H1 (cell line): ENCODE measurements at places on chromosomes 3 and 15. TPM values are rescaled to one million over a fixed set of nuclear protein-coding genes. Genes with fewer than 3 reads are reported as not detected.

DNA sequence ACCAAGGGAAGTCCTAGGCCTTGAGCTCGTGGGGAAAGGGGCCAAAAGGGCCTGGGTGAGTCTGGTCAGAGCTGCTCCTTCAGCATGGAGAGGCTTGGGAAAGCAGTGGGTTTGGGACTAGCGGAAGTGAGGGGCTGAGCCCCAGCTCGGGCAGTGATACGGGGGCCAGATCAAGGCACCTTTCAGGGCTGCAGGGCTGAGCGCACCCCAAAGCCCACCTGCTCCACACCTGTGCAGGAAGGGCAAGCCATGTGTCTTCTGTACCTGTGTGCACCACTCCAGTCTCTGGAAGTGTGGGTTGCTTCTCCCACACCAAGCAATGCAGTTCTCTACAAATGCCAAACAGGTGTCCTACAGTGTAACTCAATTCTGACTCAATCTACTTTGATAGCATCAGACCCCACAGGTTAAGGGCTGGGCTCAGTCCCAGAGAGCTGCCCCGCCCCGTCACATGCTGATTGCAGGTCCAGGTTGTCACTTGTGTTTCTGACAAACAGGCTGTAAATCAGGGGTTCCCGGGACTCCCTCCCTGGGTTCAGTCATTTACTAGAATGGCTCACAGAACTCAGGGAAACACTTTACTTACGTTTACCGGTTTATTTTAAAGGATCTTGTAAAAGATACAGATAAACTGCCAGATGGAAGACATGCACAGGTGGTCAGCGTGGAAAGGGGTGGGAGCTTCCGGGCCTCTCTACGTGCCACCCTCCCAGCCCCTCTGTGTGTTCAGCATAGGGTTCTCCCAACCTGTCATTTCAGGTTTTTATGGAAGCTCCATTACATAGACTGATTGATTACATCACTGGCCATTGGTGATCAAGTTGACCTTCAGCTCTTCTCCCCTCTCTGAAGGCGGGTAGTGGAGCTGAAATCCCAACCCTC lies 28.8 kb upstream of the KLF13 start:
- no peak overlapping the region for H3K4me3 ChIP-seq
- no peaks in the 10 kb centered on the region for H3K27me3 ChIP-seq

GRCh38 chr3:123290962-123291361 lies 89.2 kb downstream of the SEC22A start:
- no peak overlapping the region for H3K27ac ChIP-seq
- peaks cover 5% of the 10 kb centered on the region; the same call in 1 of the 2 replicates for H3K36me3 ChIP-seq
- DNase-seq = no peak
- no peak overlapping the region for H3K4me3 ChIP-seq

DNA sequence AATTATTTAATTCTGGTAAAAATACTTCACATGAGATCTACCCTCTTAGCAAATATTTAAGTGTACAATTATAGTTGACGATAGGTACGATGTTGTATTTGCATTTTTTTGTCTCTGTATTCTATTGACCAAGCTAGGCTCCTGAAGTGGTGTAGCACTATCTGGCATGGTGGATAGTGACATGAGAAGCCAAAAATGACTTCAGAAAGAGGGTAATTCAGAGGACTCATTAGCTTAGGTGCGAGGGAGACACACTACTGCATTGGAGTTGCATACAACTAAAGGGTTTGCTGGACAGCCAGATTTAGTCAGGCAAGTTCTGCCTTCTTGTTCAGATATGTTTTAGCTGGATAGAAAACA lies 50.6 kb downstream of the KBTBD8 start:
- H3K27ac ChIP-seq = no peak overlapping the region
- H3K4me3 ChIP-seq = no peak overlapping the region
- no peaks in the 10 kb centered on the region for H3K27me3 ChIP-seq
- no peaks in the 10 kb centered on the region for H3K4me1 ChIP-seq
- H3K36me3 ChIP-seq = no peaks in the 10 kb centered on the region

DNA sequence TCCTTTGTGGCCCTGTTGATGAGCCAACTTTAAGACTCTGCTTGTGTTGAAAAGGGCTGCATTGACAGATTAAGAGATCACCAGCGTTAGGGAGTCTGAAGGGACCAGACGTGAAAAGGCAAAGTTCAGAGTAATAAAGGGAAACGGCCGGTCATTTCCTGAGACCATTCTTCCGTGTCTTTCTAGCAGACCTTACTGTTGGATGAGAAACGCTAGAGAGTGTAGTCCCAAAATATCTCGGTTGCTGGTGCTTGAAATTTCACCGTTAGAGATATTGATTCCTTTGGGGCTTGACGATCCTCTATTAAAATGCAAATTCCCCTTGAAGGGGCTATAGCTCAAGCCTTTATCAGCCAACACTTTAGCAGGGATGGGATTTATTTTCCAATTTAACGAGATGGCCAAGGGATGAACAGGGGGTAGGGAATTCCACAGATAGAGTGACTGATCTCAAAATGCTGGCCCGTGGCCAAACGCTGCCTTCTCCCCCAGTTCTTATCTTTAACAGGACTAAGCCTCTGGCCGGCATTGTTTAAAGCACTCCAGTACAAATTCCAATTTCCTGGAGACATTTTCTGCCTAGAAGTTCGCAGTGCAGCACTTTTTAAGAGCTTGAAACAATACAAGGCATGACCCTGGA lies 250.4 kb downstream of the TJP1 start:
- peak overlapping the region; percentile 67 for H3K4me3 ChIP-seq
- DNase-seq = no peak
- no peak overlapping the region for H3K27ac ChIP-seq
- no peaks in the 10 kb centered on the region for H3K36me3 ChIP-seq

DNA sequence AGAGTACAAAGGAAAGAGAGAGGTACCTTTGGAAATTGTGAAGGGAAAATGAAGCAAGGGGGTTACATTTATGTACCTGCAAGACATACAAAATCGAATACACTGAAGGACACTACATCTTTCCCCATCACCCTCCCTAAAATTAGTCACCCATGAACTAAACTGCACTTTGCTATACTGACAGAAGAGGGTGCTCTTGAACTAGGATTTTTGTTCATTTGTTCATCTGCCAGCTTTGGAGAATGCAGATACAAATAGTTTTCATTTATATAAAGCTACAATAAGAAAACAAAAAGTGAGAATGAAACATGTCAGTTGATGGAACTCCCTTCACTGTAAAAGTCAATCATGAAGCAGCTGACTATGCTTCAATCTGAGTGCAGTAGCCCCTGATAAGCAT lies 55.7 kb downstream of the PCCB start:
- H3K4me1 ChIP-seq = no peaks in the 10 kb centered on the region
- no peaks in the 10 kb centered on the region for H3K27me3 ChIP-seq
- no peak overlapping the region for H3K4me3 ChIP-seq
- no peak for DNase-seq

DNA sequence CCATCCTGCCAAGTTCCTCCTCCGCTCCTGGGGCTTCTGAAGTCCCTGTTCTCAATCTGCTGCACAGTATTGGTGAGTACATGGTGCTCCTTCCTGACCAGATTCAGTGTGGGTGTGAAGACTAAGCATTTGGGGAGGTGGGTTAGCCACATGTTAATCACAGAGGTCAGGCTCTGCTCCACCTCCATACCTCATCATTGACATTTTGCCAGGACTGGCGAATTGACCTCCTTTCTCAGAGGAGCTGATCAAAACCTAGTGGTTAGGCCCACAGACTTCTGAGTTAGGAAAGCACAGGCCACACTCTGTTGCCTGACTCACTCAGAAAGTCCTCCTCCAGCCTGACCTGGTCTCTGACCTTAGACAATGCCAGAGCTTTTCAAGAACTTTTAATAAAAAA lies 8.4 kb upstream of the RPS17 start:
- H3K36me3 ChIP-seq = no peaks in the 10 kb centered on the region
- no peak overlapping the region for H3K4me3 ChIP-seq
- no peaks in the 10 kb centered on the region; the same call in 1 of the 2 replicates for H3K27me3 ChIP-seq
- H3K27ac ChIP-seq = no peak overlapping the region
- H3K4me1 ChIP-seq = peaks cover 7% of the 10 kb centered on the region; the same call in 1 of the 2 replicates

- no peaks in the 10 kb centered on the region for H3K36me3 ChIP-seq
- peak; percentile 57 for DNase-seq
- no peak overlapping the region for H3K4me3 ChIP-seq
- H3K4me1 ChIP-seq = no peaks in the 10 kb centered on the region; the same call in 1 of the 2 replicates
These were observed 58.3 kb upstream of the EPHA3 start for GRCh38 chr3:89049119-89049518.

DNA sequence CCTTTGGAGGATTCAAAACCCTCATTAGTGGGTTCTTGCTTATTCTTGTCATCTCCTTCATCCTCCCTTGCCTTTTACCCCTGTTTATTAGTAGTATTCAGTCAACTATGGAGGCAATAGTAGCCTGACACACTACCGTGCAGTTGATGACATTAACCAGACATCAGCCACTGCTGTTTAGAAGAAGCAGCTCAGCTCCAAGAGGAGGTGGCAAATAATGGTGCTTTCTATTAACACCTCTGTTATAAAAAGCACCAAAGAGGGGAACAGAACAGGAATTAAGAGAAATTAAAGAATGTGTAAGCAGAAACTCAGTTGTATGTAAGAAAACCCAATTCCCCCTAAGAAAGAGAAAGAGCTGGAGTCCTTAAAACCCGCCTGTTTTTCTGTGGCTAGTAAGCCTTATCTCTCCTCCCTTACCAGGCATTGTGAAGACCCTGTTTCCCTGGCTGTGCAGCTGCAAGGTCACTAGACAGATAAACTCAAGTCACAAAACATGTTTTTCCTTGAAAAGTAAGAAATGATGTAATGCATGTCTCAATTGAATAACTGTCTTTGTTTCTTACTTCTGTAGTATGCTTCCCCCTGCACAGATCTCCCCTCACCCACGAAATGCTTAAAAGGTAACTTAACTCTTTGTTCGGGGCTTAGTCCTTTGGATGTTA lies 21.2 kb downstream of the CCR4 start:
- H3K36me3 ChIP-seq = no peaks in the 10 kb centered on the region
- no peak overlapping the region for H3K27ac ChIP-seq
- no peak for DNase-seq

GRCh38 chr3:66552846-66553245 lies 52.0 kb upstream of the LRIG1 start:
- H3K27ac ChIP-seq = no peak overlapping the region
- no peaks in the 10 kb centered on the region for H3K36me3 ChIP-seq
- no peak overlapping the region for H3K4me3 ChIP-seq
- no peaks in the 10 kb centered on the region for H3K27me3 ChIP-seq
- peaks cover 11% of the 10 kb centered on the region for H3K4me1 ChIP-seq
- no peak for DNase-seq

- no peak overlapping the region for H3K27ac ChIP-seq
- no peak overlapping the region for H3K4me3 ChIP-seq
- no peaks in the 10 kb centered on the region for H3K4me1 ChIP-seq
- H3K27me3 ChIP-seq = no peaks in the 10 kb centered on the region
- no peaks in the 10 kb centered on the region for H3K36me3 ChIP-seq
These were observed 30.9 kb upstream of the SPSB4 start for GRCh38 chr3:141020143-141020830.

- no peak overlapping the region for H3K4me3 ChIP-seq
- no peak overlapping the region for H3K27ac ChIP-seq
- DNase-seq = no peak
- H3K36me3 ChIP-seq = no peaks in the 10 kb centered on the region
These were observed 28.8 kb downstream of the TMED3 start for GRCh38 chr15:79339588-79340314.

GRCh38 chr3:160617636-160618035 lies 52.3 kb upstream of the KPNA4 start:
- no peak for DNase-seq
- no peak overlapping the region for H3K4me3 ChIP-seq
- no peaks in the 10 kb centered on the region for H3K4me1 ChIP-seq
- H3K36me3 ChIP-seq = no peaks in the 10 kb centered on the region

GRCh38 chr15:51825698-51826097 lies 3.8 kb upstream of the TMOD3 start:
- no peaks in the 10 kb centered on the region for H3K27me3 ChIP-seq
- no peaks in the 10 kb centered on the region for H3K36me3 ChIP-seq
- no peak overlapping the region for H3K4me3 ChIP-seq
- H3K27ac ChIP-seq = no peak overlapping the region
- DNase-seq = no peak

GRCh38 chr3:183812761-183813445 lies 12.5 kb downstream of the MAP6D1 start:
- H3K4me3 ChIP-seq = no peak overlapping the region
- no peak for DNase-seq
- H3K27me3 ChIP-seq = no peaks in the 10 kb centered on the region
- H3K27ac ChIP-seq = no peak overlapping the region

DNA sequence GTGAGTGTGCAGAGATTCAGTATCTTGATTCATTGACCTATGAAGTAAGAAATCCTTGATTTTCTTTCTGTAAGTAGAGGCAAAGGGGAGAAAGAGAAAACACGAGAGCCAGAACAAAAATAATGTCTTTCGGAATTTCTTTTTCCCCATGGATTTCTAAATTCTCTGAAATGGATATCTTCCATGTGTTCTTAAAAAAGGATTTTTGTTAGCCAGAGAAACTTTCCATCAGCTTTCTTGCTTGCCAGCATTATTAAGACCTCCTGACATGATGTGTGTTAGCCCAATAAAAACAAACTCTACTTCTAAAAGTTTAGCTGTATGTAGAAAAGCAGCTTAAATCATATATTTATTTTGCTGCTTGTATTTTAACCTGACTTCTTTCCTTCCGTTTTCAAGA lies 122.3 kb upstream of the AADACL2 start:
- no peak overlapping the region for H3K27ac ChIP-seq
- no peak for DNase-seq
- no peaks in the 10 kb centered on the region for H3K36me3 ChIP-seq
- H3K4me3 ChIP-seq = no peak overlapping the region

DNA sequence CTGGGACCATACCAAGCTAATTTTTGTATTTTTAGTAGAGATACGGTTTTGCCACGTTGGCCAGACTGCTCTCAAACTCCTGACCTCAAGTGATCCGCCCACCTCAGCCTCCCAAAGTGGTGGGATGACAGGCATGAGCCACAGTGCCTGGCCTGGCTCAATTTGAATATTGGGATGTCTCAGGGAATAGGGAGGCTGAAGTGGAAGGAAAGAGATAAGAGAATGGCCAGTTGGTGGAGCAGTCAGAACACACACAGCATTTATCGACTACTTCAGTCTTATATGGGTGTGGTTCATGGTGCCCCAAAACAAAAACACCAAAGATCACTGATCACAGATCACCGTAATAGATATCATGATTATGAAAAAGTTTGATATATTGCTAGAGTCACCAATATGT lies 144.4 kb downstream of the GMNC start:
- no peak for DNase-seq
- no peaks in the 10 kb centered on the region for H3K36me3 ChIP-seq
- no peaks in the 10 kb centered on the region for H3K27me3 ChIP-seq
- no peaks in the 10 kb centered on the region for H3K4me1 ChIP-seq
- H3K4me3 ChIP-seq = no peak overlapping the region

- no peaks in the 10 kb centered on the region for H3K36me3 ChIP-seq
- H3K27me3 ChIP-seq = no peaks in the 10 kb centered on the region
- H3K4me3 ChIP-seq = no peak overlapping the region
- DNase-seq = no peak
These were observed 415.8 kb upstream of the GOLIM4 start for GRCh38 chr3:168511428-168512014.

GRCh38 chr3:20007960-20008359 lies 4.1 kb downstream of the PP2D1 start:
- no peak overlapping the region for H3K4me3 ChIP-seq
- no peak for DNase-seq
- no peak overlapping the region for H3K27ac ChIP-seq
- H3K27me3 ChIP-seq = no peaks in the 10 kb centered on the region

CASR gene
- polyA plus RNA-seq = 0.28 and 0.36 TPM in 2 replicates

ACOX2 gene
- 7.3 and 9.2 TPM in 2 replicates for polyA plus RNA-seq

DNAJA4 gene
- 5.1 and 6.2 TPM in 2 replicates for polyA plus RNA-seq

TTC21A gene
- polyA plus RNA-seq = 2.3 and 2.7 TPM in 2 replicates

TNFAIP8L3 gene
- polyA plus RNA-seq = 0.16 and 0.23 TPM in 2 replicates
